Natural killer cell (primary cell): ENCODE measurements at places on chromosomes 1 and 21. TPM values are rescaled to one million over a fixed set of nuclear protein-coding genes. Genes with fewer than 3 reads are reported as not detected.

Gene SEMA4A
- 13.0 TPM for total RNA-seq

GRCh38 chr1:226371866-226372490 lies 35.9 kb downstream of the PARP1 start:
- H3K27me3 ChIP-seq = no peaks in the 10 kb centered on the region
- no peak overlapping the region for H3K4me3 ChIP-seq
- no peak for DNase-seq
- no peak overlapping the region for H3K27ac ChIP-seq
- H3K4me1 ChIP-seq = peaks cover 6% of the 10 kb centered on the region

Gene STX12
- total RNA-seq = 29.6 TPM

DNA sequence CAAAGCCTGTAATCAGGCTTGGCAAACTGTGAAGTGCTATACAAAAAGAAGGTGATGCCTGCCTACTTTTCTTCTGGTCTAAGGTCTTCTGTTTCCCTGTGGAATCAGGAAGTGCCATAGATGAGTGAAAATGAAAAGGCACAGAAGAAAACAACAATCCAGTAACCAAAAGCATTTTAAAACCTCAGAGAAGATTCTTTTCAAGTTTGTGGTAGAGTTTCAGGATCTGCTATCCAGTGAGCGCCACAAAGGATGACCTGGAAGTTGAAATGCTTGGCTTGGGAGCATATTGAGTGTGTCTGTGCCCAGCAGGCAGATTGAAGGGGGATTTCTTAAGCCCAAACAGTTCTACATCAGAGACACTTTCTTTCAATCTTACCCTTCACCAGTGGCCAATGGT lies 272.2 kb downstream of the PAPPA2 start:
- H3K27ac ChIP-seq = no peak overlapping the region
- H3K4me3 ChIP-seq = no peak overlapping the region
- no peaks in the 10 kb centered on the region for H3K4me1 ChIP-seq
- DNase-seq = no peak
- H3K27me3 ChIP-seq = no peaks in the 10 kb centered on the region

Gene TMCC2
- total RNA-seq = 0.93 TPM

DNA sequence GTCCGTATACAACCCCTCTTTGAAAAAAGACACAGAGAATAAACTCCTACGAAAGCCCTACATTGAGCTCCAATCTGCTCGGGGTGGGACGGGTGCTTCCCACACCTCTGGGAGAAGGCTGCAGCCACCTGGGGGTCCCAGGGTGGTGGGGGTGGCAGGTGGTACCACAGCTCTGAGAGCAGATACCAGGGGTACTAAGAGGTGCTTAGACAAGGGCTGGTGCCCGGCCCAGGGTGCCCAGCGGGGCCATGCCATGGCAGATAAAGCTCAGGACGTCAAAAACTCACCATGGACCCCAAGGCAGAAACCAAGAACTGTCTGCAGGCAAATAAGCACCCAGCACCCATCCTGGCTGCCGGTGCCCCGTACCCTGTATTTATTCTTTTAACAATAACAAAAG lies 75.1 kb downstream of the SPSB1 start:
- no peak for DNase-seq
- H3K4me3 ChIP-seq = no peak overlapping the region
- H3K36me3 ChIP-seq = no peaks in the 10 kb centered on the region
- no peak overlapping the region for H3K27ac ChIP-seq
- no peaks in the 10 kb centered on the region for H3K27me3 ChIP-seq
- H3K4me1 ChIP-seq = peaks cover 6% of the 10 kb centered on the region

- no peak overlapping the region for H3K4me3 ChIP-seq
- H3K4me1 ChIP-seq = no peaks in the 10 kb centered on the region
- no peak overlapping the region for H3K27ac ChIP-seq
- DNase-seq = no peak
- H3K36me3 ChIP-seq = no peaks in the 10 kb centered on the region
These were observed 14.8 kb downstream of the HSPG2 start for GRCh38 chr1:21922090-21923013.

DNA sequence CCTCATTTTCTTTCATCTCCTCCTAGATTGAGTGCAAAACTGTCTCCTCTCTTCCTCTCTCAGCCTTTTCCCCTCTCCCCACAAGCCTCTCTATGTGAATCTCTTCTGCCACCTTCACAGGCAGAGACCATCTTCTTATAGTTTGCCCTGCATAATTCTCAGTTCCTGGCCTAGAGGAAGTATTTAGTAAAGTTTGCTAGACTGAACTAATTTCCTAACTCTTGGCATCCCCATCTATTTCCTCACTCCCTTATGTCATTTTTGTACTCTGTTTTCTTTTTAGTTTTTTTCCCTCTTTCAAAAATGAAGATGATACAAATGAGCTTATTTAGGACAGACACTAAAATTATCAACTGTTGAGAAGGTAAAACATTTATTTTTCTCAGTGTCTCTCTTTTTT lies 66.0 kb downstream of the XCL2 start:
- no peaks in the 10 kb centered on the region for H3K36me3 ChIP-seq
- H3K27ac ChIP-seq = no peak overlapping the region
- H3K4me1 ChIP-seq = peaks cover 23% of the 10 kb centered on the region
- no peak for DNase-seq
- no peak overlapping the region for H3K4me3 ChIP-seq
- no peaks in the 10 kb centered on the region for H3K27me3 ChIP-seq

Gene NSUN4
- total RNA-seq = 36.3 TPM

- no peak overlapping the region for H3K4me3 ChIP-seq
- no peaks in the 10 kb centered on the region for H3K4me1 ChIP-seq
- no peak overlapping the region for H3K27ac ChIP-seq
These were observed 12.3 kb upstream of the DMBX1 start for GRCh38 chr1:46477153-46477929.

GRCh38 chr1:245211761-245212160 lies 57.0 kb downstream of the KIF26B start:
- H3K36me3 ChIP-seq = no peaks in the 10 kb centered on the region
- no peak for DNase-seq
- H3K4me1 ChIP-seq = no peaks in the 10 kb centered on the region

DNA sequence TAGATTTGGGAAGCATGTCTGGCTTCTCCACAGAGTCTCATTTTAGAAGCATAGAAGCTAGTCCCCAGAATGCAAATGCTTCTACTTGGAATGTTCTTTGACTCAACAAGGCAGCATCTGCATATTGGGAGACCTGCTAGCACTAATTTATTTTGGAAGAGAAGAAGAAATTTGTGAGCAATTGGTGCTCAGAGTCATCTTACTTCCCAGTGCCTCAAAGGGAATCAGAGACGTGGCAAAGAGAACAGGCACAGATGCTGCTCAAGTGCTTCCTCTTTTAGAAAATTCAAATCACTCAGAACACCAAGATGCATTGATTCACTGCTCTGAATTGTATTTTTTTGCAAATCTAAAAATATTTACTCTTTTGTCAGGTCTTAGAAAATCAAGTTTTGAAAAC lies 255.7 kb downstream of the BRINP2 start:
- no peak for DNase-seq
- no peak overlapping the region for H3K4me3 ChIP-seq
- no peaks in the 10 kb centered on the region for H3K4me1 ChIP-seq
- no peaks in the 10 kb centered on the region for H3K36me3 ChIP-seq
- no peak overlapping the region for H3K27ac ChIP-seq
- no peaks in the 10 kb centered on the region for H3K27me3 ChIP-seq

- no peak for DNase-seq
- H3K4me1 ChIP-seq = peaks cover 5% of the 10 kb centered on the region
- no peaks in the 10 kb centered on the region for H3K36me3 ChIP-seq
- no peak overlapping the region for H3K4me3 ChIP-seq
- H3K27ac ChIP-seq = no peak overlapping the region
These were observed 4.3 kb upstream of the PHLDA3 start for GRCh38 chr1:201473296-201473695.
